ENCODE measurements at places on chromosomes 11 and 22.

DNA sequence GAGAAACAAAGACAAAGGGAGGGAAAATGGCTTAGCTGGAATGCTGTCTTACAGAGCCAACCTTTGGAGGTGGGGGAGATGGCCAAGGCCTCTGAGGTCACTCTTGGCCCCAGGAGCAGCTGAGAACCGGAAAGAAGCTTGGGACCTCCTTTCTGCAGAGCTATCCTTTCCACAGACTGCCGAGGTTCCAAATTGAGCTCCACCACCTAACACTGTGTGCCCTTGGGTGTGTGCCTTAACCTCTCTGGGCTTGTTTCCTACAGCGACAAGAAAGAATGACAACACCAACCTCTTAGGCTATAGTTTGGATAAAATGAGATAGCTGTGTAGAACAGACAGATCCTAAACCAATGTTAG is 23.2 kb downstream of the RTN4RL2 start:
- no peak for DNase-seq

DNA sequence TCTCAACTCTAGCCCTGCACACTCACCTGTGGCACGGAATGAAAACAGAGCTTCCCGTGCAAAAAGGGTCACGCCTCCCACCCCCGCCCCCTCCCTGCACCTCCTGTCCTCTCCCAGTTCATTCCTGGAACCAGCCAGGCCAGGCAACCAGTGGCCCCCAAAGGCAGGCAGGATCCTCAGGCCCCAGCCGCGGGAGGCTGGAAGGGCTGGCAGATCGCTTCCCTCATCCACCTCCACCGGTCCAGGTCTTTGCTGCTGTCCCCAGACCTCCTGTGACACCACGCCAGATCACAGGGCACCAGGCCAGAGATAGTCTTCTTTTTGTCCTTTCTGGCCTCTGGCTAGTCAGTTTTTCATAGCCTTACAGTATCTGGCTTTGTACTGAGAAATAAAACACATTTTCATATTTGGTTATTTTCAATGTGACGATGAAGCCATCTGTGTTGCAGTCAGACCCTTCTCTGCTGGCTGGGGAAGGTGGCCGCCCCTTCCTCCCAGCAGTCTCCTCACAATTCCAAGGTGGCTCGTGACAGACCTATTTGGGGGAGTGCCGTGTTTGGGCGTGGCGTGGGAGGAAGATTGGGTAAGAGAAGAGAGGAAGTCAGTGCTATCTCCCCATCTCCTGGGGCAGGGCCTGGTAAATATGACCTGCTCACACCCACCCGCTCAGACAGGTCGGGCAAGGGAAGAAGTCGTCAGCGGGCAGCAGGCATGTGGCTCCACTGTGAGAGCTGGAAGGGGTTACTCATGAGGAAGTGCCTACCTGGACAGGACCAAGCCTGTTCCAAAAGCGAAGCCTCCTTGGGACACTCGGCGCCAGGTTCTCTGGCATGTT is 9.1 kb downstream of the SSH3 start:
- no peak for DNase-seq

DNA sequence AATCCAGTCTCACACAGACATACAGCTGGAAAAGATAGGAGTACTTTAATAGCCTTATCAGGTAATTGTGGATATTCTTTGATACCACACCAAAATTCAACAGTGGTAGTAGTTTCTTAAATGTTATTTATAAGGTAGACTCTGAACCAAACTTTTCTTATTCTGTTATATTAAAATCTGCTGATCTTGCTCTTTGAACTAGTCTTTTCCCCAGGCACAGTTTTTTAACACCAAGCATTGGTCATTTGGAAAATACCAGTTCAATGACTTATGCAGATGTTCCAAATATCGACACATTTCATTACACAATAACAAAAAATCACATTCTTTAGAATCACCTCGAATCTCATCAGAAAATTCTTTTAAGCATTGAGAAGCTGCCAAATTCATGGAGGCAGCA is 7.6 kb downstream of the TRIM66 start:
- DNase-seq, result no peak

GRCh38 chr11:59556917-59557348 is 45.6 kb downstream of the OR4D9 start:
- no peak for DNase-seq

- DNase-seq, result no peak
Observed at GRCh38 chr11:12674936-12675696, 895 bp downstream of the TEAD1 start.

DNA sequence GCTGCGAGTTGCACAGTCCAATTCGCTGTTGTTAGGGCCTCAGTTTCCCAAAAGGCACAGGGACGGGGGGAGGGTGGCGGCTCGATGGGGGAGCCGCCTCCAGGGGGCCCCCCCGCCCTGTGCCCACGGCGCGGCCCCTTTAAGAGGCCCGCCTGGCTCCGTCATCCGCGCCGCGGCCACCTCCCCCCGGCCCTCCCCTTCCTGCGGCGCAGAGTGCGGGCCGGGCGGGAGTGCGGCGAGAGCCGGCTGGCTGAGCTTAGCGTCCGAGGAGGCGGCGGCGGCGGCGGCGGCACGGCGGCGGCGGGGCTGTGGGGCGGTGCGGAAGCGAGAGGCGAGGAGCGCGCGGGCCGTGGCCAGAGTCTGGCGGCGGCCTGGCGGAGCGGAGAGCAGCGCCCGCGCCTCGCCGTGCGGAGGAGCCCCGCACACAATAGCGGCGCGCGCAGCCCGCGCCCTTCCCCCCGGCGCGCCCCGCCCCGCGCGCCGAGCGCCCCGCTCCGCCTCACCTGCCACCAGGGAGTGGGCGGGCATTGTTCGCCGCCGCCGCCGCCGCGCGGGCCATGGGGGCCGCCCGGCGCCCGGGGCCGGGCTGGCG is at the start of gene BCR:
Gene BCR (plus strand): TSS at position 209 of the 592 bp plus-strand sequence. CDS start 452 bp downstream, outside the sequence.
- peak; percentile 81 for DNase-seq

GRCh38 chr22:29621761-29622526 is 18.5 kb downstream of the NF2 start:
- no peak for DNase-seq

DNA sequence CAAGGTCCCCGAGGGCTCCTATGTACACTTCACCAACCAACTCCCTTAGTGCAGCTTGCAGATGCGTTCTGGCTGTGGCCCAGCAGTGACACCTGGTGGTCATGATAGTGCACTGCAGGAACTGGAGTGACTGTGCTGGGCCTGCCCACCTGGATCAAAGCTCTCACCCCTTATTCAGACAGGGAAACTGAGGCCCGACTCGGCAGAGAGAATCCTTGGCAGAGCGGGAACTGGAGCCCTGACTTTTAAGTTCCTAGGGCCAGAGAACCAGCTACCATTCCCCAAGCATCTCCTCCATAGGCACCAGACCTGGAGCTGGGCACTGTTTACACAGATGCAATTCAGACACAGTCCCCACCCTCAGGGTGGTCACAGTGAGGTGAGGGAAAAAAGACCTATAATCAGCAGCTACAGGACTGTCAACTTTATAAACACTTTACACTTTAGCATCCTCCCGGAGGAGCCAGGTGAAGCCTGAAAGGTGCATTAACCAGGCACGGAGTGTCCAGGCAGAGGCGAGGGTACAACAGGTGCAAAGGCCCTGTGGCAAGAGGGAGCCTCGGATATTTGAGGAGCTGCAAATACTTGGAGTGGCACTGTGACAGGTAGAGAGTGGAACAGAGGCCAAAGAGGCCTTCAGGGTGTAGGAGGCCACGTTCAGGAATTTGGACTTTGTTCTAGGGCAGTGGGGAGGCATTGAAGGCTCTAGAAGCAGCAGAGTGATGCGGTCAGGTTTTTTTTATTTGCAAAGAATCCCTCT is 22.0 kb downstream of the RHBDD3 start:
- peak; percentile 81 for DNase-seq

DNA sequence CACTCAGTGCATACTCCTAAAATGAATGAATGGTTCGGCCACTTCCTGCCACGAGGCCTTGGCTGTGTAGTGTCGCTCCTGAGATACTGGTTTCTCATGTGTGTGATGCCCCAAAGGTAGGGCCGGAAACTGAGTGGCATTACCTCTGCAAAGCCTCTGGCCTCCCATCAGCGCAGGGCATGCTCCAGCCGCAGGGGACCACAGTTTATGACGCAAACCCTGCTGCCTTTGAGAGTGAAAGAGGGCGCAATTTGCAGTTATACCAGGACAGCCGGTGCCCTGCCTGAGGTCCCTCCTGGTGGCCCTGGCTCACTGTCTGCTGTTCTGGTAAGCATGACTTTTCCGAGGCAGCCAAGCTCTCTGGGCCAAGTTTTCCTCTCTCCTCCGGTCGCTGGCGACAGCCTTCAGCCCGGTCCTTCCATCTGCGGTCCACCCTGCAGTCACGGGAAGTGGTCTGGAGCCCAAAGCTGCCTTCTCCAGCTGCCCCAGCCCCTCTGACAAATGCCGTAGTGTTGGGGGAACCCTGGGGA is 2.4 kb upstream of the FGF3 start:
- DNase-seq, result no peak

DNA sequence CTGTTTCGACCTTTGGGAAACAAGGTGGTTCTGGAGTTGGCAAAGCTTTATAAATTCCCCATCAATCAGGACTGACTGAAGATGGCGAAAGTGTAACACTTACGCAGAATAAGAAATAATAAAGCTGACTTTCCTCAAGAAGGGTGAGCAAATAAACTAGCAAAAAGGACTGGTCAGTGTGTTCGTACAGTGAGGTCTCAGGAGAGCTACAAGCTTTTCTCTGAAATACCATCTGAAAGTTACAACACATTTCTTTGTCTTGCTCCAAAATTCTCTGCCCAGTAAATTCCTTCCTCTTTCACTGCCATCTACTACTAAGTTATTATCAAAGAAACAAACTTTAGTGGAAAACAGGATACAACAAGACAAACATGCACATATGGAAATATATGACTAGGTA is 13.4 kb downstream of the PITPNB start:
- DNase-seq, result no peak

DNA sequence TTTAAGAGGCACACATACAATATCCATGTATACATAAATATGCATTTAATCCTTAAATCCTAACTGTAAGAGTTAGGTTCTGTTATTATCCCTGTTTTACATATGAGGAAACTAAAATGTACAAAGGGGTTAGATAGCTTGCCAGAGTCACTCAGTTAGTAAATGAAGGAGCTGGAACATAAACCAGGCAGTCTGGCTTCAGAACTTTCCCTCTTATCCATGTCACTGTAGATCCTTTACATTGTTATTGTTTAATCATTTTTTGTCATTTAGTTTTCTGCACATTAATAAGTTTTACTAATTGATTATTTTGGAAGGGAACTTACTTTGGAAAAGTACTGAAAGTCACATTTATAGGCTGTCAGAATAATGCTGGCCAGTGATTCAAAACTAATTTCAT is 282.4 kb downstream of the TMEM135 start:
- DNase-seq, result no peak

DNA sequence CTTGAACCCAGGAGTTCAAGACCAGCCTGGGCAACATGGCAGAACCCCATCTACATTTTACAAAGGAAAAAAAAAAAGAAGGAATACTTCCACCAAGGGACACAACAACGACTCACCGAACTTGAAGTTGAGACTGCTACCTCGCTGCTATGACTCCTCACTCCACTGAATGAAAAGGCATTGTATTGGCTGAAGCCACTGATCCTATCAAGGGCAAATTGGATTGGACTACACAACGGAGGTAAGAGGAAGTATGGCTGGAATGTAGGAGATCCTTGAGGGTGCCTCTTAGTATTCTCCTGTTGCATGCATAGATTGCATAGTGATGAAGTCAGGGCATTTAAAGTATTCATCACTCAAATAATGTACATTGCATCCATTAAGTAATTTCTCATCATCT is 97.9 kb downstream of the CWF19L2 start:
- no peak for DNase-seq

GRCh38 chr11:50412832-50413231 is 380.2 kb downstream of the OR4C45 start:
- no peak for DNase-seq

DNA sequence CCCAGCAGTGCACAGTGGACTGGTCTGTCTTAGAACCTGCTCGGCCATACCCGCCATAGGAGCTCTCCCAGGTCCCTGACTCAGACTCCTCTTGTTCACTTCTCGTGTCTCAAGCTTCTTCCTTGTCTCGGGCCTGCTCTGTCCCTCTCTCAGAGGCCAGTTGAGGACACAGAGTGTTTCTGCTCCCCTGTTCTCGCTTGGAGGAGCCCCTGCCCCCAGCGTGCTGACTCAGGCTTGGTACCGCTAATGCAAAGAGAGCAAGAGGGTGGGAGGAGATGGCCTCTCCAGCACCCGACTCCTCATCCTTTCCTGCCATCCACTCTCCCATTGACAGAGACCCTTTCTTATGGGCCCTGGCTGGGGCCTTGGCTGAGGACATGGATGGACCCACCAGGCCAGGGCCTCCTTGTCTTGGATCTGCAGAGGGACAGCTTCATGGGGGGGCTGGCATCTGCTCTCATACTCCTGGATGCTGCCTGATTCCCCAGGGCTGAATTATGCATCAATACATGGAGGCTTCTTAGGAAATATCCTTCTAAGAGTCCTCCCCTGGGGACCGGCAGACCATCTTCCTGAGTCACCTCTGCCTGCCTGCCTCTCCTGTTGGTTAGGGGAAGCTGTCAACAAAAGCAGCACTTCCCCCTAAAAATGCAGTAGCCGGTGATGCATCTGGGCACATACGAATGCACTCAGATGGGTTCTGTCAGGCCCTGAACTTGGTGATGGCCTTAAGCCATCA is 15.9 kb downstream of the TSPAN18 start:
- DNase-seq, result no peak

- DNase-seq, result no peak
Observed at GRCh38 chr11:12927221-12927620, 81.9 kb upstream of the RASSF10 start.

DNA sequence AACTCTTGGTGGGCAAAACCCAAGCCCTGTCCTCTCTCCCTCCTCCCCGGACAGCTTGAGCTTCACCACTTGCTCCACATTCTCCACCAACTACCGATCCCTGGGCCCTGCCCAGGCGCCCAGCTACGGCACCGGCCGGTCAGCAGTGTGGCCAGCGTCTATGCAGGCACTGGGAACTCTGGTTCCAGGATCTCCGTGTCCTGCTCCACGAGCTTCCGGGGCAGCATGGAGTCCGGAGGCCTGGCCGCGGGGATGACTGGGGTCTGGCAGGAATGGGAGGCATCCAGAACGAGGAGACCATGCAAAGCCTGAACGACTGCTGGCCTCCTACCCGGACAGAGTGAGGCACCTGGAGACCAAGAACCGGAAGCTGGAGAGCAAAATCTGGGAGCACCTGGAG is 68.9 kb upstream of the RTL6 start:
- no peak for DNase-seq

GRCh38 chr11:20824773-20825172 is 155.4 kb downstream of the NELL1 start:
- no peak for DNase-seq

DNA sequence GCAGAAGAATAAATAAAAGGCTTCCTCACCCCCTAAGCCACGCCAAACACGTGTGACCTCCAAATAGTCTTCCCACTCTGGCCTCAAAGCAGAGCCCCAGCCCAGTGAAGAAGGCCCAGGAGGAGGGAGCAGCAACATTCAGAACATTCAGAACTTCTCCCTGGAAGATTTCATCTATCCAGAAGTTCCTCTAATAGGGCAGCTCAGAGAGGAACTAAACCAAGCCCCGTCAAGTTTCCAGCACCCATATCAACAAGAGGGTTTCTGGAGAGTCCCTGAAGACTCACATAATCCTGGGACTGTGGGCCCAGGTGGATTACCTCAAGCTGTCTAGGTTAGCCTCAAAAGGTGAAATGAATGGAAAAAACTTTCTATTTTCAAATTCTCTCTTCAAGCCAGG is 39.4 kb downstream of the PC start:
- no peak for DNase-seq

Measured in natural killer cell treated with Interleukin-12 subunit alpha and Interleukin-12 subunit beta and Interleukin-15 and Interleukin-18, amount 100 ng/mL, for 72 hours (primary cell).